Common myeloid progenitor, CD34-positive (primary cell): ENCODE measurements at places on chromosomes 1 and 21.

DNA sequence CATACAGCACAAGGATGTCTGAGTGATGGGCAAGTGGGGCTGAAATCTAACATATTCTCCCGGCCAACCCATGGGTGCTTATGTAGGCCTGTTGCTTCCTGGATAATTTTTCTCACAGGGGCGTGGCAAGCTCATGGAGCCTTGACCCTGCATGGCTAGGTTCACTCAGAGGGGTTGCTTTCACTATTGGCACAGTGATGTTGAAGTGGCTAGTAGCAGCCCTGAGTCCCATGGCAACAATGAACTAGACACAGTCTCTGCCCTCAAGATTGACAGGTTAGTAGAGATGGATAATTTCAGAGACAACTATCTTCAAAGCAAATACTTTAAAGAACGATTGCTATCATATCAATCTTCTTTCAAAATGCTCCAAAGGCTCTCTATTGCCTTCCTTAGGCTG lies 6.5 kb upstream of the MAB21L3 start:
- no peak for DNase-seq

GRCh38 chr1:216651826-216652418 lies 71.3 kb downstream of the ESRRG start:
- DNase-seq = no peak

DNA sequence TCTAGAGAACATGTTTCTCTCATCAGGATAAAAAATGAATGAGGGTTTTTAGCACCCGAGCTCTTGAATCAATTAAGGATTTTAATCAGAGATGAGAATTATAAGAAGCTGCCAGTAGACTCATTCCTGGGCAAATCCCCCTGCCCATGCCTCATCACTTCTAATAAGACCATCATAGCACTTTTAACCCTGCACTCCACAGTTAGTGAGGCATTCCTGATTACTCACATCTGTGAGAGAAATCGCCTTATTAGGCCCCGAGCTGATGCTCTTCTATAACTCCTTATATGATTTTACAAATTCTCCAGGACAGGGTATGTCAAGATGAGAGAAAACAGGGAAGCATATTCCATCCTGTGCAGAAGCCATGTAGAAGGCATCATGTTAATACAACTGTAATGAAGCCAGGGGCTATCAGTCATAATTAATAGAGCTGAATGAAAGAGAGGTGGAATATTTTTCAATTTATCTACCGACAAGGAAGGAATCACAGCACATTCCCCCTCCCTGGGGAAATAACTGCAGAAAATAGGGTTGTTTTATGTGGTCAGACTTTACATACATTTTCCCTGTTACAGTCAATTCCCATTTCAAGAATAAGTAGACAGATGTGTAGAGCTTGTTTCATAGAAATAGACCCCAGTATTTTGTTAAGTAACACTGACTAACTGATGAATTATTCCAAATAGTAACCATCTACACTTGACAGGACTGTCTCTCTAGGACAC lies 272.7 kb downstream of the HHIPL2 start:
- no peak for DNase-seq

- DNase-seq = no peak
Measured at GRCh38 chr1:225825078-225825477, 15.2 kb downstream of the EPHX1 start.

- DNase-seq = peak; percentile 85
Measured at GRCh38 chr1:47192458-47193384, 2.9 kb upstream of the PDZK1IP1 start.

DNA sequence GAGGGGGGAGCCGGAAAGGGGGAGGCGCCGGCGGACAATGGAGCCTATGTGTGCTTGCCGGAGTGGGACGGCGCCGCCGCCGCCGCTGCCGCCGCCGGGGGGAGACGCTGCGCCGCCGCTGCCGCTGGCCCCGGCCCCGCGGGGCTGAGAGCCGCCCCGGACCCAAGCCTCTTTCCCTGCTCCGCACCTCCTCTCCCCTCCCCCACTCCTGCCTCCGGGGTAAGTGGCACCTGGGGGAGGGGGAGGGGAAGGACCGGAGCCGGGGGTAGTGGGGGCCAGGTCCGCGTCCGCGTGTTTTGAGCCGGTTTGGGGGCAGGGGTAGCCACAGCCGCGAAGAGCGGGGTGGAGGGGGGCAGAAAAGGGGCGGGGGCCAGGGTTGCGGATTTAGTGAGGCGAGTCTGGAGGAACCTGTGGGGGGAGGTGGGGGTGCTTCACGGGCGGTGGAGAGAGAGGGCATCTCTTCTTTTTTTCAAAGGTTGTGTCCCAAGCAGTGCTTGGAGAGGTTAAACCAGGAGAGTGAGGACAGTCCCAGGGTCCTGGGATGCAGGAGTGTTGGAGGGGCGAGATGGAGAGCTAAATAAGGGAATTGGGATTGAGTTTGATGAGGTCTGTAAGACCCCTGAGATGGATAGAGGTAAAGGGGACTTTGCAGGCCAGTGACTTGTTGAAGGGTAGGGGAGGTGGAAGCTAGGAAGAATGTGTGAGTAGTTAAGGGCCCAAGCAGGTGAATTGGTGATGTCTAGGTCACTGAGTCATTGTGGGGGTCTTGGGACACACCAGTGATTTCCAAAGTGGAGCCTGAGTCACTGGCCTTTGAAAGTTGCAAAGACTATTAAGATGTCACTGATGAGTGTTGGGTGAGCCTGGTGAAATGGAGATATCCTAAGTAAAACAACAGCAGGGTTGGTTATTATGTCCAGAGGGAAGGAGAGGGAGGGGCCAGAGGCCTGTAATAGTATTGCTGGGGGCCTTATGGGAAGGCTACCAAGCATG lies 59.1 kb downstream of the BCL9 start:
- DNase-seq = peak; percentile 74

- peak; percentile 48 for DNase-seq
Measured at GRCh38 chr1:21331752-21332478, 41.7 kb upstream of the ECE1 start.

- DNase-seq = peak; percentile 88
Measured at GRCh38 chr21:33362044-33362555, 37.3 kb downstream of the IFNAR1 start.

DNA sequence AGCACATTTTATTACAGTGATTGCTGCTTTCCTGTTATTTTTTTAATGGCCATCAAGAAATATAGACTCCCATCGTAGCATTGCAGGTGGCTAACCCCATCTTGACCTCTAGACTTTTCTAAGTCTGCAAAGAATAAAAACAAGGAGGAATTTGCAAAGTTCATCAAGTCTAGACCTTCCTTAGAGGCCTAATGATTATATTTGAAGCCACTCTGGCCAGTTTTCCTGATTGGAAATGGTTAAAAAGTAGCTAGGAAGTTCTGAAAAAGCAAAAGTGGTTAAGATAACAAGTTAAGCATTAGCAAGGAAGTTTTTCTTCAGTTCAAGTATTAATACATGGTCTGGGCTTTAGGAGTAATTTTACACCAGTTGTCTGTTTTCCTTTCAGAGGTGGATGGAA lies 16.7 kb upstream of the KCNJ15 start:
- no peak for DNase-seq

DNA sequence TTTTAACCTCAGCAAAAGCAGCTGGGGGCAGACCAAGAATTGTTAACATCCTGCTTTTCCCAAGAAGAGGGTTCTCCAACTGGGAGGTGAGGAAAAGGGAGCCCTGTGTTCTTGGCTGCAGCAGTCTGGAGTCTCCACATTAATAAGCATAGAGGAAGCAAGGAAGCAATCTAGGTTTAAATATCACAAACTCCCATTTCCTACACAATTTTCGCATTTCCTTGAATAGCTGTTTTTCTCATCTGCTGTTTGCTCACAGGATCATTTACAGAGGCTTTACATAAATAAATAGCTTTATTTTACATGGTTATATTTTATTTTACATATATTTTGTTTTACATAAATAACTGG lies 124.0 kb downstream of the TRIM33 start:
- no peak for DNase-seq

DNA sequence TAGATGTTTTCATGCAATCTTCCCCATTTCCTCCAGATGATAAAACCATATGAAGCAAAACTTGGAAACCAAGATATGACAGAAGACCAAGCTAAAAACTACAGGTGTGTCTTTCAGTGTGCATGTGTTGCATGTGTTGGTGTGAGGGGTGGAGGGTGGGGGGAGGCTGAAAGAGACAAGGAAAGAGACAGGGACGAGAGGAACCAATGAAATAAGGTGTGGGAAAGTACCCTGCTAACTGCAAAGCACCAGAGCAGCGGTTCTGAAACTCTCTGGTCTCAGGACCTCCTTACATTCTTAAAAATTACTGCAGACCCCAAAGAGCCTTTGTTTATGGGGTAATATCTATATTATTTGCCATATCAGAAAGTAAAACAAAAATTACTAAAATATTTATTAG lies 87.4 kb upstream of the HIVEP3 start:
- DNase-seq = no peak

- DNase-seq = peak; percentile 13
Measured at GRCh38 chr21:43211072-43211759, 42.4 kb downstream of the CRYAA start.

DNA sequence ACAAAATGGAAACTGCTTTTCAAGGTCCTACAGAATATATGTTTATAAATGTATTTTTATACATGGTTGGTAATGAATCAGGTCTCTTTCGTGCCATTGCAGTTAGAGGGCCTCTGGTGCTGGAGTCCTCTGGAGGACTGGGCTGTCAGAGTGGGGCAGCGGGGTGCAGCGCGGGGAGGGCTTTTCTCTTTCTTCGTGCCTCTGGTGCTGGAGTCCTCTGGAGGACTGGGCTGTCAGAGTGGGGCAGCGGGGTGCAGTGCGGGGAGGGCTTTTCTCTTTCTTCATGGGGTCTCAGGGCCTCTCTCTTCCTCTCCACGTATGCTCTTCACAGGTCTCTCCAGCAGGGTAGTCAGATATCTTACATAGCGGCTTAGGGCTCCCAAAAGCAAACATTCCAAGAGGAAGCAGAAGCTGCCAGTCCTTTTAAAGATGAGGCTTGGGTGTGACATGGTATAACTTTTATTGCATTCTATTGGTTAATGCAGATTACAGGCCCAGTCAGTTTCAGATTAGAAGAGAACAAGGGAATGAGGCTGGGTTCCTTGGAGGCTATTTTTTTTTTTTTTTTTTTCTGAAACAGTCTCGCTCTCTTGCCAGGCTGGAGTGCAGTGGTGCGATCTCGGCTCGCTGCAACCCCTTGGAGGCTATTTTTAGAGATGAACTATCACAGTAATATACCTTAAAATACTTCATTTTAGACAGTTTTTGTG lies 13.1 kb downstream of the SDCCAG8 start:
- no peak for DNase-seq

GRCh38 chr1:42934541-42935312 lies 23.9 kb downstream of the SLC2A1 start:
- DNase-seq = no peak

DNA sequence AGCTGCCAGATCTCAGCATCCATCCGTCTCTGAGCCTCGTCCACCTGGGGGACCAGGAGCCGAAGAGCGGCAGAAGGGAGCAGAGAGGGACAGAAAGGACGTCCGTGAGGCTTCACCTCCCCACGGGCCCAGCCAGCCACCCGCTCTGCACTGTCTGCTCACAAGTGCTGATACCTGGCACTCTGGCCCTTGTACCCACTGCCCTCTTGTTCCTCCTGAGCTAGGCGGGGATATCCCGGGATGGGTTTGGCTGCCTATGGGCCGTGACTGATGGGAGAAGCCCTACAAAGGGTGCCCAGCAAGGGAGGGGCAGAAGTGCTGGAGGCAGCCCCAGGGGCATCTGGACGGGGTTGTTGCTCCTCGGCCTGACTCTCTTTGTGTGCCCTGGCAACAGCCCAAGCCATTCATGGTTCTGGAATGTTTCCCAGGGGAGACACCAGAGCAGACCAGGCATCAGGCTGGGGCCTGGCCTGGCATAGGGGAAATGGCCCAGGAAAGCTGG lies 57.6 kb downstream of the LDLRAD2 start:
- no peak for DNase-seq

- DNase-seq = no peak
Measured at GRCh38 chr1:100794748-100795645, 75.5 kb downstream of the VCAM1 start.

DNA sequence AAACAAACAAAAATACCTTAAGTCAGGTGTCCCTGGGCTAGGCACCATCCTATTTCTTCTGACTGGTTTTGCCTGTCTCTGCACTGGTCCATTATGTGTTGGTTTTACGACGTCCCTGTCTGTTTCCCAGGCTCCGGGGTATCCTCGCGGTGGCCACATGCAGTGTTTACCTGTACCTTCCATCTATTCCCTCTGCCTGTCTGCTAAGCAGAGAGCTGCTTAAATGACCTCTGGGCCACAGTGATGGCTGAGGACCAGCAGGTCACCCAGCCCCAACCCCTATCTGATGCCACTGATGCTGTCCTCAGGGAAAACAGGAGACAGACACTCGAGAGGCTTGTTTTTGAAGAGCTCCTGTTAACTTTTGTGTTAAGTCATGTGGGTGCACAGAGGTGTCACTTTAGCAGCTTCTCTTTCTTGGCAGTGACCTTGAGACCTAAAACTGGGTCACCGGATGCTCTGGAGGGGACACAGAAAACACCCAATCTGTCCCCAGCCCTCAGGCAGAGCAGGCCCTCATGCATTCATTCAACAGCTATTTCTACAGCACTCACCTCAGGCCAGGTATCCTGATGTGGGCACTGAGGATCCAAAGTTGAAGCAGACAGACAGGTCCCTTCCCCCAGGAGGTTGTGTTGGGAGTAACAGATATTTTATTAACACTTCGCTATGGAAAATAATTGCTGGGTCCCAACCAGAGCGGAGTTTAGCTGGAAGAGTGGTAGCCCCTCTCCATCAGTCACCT lies 4.4 kb upstream of the EFHD2 start:
- no peak for DNase-seq

DNA sequence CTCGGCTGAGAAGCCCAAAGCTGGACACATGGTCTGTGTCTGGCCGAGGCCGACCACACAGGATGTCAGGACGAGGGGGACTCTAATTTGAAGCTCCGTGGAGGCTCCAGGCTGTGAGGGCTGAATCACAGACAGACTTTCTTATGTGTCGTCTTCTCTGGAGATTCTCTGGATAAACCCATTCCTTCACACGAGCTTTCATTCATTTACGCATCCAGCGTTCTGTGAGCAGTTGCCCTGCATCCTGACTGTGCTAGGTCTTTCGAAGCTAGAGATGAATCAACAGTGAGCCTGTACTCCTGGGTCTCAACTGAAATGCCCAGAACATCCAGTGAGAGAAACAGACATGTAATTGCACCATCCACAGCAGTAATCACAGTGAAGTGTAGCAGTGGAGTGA lies 49.6 kb downstream of the ECE1 start:
- DNase-seq = no peak

DNA sequence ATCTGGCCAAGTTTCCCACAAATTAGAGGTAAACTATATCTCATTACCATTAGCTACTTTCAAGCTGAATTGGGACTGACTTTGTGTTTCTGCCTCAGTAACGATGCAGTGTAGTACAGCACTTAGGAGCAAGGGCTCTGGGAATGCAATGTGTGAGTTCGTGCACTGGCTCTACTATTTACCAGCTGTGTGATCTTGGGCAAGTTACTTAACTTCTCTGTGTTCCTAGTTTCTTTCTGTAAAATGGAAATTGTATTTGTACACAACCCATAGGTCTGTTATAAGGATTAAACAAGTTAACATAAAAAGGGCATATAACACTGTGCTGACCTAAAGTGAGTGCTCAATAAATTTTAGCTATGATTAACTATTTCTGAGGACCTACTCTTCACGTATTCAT lies 65.0 kb upstream of the CSF1 start:
- no peak for DNase-seq
